KBM-7 (cell line): ENCODE measurements at places on chromosomes 1 and 21.

GRCh38 chr1:204885288-204885711 lies 14.6 kb downstream of the NFASC start:
- DNase-seq, result no peak

DNA sequence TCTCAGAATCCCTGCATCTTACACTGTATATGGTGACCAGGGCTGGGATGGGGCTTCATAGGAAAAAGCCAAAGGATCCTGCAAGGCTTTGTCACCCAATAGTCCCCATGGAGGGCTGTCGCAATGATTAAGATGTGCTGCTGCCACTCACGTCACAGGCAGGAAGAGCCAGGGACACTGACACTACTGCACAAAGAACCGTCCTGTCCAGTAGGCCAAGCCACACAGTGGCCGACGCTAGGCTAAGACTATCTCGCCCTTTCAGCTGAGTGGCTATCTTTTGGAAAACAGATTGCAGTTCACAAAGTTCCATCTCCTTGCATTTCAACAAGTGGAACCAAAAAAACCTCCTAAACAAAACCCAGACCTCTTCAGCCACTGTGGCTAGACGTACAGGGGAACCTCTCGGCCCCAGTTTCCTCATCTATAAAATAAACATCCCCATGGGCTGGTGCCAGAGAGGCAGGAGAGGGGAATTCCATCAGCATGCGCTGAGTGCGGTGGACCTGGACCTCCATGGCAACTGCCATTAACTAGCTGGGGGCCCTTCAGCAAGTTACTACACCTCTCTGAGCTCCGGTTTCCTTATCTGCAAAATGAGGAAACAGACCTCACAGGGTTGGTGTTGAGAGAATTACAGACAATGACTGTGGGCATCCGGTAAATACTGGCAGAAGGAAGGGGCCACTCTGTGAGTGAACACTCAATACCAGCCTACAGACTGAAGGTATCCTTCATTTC lies 8.7 kb downstream of the CAPZB start:
- DNase-seq, result peak; percentile 91

DNA sequence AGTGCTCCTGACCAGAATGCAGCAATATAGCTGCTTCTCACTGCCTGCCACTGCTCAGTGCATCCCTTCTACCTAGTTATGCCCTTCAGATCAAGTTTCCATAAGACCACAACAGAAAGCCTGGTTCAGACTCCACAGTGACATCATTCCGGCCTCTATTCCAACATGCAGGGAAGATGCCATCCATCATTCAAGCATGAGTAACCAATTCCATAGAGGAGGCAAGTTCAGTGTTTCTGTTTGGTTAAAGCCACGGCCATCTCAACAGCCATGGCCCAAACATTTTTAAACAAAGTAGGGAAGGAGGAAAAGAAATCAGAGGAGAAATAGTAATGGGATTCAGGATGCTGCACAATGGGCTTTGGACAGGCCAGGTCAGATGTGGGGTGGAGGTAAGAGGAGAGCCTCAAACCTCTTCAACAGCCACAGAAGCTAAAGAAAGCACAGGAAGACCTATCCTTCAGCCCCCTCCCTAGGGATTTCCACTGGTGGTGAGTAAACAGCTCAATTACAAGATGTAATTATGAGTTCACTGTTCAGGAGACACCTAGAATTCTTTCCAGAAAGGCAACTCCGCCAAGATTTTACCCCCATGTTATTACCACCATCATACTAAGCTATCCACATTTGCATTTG lies 484.9 kb downstream of the SETD4 start:
- no peak for DNase-seq

DNA sequence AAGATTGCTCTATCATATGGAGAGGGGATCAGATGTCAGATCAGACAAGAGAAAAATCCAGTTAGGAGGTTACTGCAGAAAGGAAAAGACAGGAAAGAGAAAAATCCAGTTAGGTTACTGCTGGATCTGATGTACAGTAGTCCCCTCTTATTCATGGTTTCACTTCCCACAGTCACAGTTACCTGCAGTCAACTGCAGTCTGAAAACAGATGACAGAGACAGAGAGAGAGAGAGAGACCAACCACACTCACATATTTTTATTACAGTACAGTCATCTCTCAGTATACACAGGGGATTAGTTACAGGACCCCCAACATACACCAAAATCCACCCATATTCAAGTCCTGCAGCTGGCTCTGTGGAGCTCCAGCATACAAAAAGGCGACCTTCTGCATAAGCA lies 29.3 kb downstream of the NUP133 start:
- no peak for DNase-seq
